Skeletal muscle cell (primary cell): ENCODE measurements at places on chromosomes 5 and 9.
A peak's percentile ranks its signal among the peaks of the same experiment; 100 is the strongest.

DNA sequence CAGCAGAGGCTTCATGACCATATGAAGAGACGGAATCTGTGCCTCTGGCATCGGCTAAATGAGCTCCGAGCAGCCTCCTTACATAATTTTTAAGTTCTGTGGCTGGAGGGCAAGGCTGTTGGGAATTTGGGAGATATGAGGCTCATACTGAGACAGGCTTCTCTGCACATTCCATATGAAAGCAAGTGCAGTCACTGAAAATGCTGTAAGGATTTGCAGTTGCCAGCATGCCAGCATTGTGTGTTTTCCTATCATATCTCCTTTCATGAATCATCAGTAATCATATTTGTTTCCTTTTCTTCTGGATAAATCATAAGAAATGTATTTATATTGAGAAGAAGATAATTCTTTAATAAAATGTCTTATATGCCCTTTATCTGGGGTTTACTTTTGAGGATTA, 775.4 kb downstream of the SEMA5A start:
- no peak for DNase-seq

- no peak for DNase-seq
Observed at GRCh38 chr5:172659570-172659908, 18.5 kb downstream of the NEURL1B start.

DNA sequence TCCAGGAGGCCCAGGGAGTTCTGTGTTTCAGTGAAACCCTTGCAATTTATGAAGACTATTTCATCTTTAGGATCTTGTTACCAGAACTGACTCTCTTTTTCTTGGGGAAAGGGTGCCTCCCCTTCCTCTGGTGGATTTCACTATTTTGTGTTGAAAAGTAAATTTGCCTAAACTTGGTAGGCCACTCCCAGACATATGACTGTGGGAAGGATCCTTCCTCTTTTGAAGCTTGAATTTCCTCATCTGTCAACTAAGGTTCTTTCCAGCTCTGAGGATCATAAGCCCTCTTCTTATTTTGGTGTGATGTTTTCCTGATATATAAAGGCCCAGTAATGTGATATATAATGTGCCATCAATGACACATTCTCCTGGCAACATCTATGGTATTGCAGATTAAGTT, 59.1 kb upstream of the ZFAND5 start:
- no peak for DNase-seq

- DNase-seq = no peak
Observed at GRCh38 chr9:127446713-127447415, 4.3 kb downstream of the RPL12 start.

DNA sequence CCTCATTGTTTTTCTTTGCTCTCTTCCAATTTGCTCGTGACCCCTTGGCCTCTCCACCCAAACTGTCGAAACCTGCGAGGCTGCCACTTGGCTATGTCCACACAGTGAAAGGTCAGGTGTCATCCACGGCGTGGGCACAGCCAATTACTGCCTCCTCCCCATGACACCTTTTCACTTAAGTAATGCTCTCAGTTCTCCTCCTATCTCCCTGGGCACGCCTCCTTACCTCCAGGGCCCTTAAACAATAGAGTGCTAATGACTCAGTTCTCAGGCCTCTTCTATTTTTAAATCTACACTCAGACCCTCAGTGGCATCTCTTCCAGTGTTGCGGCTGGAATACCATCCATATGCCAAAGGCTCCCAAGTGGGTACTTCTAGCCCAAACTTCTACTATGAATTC, 256.8 kb downstream of the ROR2 start:
- no peak for DNase-seq

GRCh38 chr5:171845040-171845630, 59.5 kb downstream of the SMIM23 start:
- DNase-seq = no peak

GRCh38 chr5:34480810-34481528, 175.2 kb upstream of the RAI14 start:
- no peak for DNase-seq

DNA sequence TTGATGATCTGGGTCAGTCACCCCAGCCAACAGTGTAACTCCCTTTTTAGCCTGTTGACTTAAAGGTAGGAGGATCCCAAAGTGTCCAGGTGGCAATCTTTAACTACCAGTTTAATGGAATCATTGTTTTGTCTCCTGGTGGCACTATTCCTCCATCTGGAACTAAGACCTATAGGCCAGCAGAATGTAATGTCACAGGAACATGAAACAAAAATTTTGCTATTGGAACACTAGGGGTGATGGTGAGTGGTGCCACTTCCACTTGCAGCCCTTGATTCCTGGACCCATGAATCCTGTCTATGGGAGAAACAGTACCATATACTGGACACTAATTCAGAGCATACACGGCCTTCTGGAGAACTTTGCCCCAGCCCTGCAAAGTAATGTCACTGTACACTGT, 219.5 kb upstream of the RASA1 start:
- DNase-seq = no peak

DNA sequence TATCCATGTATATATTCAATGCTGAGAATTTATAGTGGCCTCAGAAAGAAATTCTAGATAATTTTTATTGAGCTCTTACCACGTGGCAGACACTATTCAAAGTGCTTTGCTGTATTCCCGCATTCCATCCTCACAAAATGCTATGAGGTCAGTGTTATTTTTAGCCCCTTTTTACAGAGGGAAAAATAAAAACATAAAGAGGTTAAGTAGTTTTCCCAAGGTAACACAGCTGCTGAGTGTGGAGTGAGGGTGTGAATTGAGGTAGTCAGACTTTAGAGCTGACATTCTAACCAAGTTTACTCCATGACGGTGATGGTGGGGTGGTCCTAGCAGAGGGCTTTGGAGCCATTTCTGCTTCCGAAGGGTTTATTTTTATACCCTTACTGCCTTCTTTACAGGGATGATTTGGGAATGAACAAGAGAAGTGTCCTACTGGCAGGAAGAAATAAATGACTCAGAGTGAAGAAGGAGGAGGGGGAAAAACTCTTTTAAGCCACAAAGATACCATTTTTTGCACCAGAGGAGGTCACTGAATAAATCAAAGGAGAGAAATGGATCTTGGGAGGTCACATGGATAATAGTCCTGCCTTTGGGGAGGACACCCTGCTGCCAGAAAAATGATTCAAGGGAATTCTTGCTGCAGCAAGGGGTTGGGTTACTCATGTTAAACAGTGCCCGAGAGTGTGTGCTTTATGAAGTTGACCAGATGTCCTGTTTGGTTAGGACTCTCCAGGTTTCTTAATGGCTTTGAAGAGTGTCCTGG, 76.1 kb downstream of the HMHB1 start:
- DNase-seq = peak; percentile 65

GRCh38 chr5:157748760-157749461, 5.4 kb downstream of the LSM11 start:
- DNase-seq = peak; percentile 46

DNA sequence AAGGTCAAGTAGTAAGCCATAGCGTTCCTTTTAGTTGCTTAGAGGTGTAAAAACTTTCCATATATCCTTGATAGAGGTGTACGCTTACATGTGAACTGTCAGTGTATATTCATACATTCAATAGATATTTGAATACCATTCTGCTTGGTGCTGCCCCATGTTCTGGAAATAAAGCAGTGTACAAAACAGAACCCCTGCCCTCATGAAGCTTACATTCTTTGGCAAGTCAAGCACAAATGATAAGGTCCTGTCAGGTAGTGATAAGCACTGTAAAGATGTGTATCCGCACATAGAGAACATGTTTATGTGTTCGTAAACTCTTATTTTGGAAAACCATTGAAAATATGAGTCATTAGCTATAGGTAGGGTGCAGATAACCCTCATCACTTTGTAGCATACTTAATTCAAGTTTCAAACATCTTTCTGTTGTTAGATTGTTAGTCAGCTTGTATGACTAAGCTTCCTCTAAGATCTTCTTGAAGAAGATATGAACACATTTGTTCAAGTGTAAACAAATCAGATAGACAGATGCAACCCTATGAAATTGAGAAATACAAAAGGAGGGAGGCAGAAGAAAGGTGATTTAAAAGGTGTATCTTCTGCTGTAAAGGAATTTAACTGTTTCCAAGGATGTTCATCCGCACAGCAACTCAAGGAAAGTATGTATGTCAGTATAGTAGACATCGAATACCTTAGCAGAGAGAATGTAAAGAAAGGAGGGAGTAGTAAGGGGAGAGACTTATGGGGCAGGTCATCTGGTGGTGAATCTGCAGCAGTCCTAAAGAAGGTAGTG, 1.6 kb downstream of the GTF3C4 start:
- DNase-seq = no peak

DNA sequence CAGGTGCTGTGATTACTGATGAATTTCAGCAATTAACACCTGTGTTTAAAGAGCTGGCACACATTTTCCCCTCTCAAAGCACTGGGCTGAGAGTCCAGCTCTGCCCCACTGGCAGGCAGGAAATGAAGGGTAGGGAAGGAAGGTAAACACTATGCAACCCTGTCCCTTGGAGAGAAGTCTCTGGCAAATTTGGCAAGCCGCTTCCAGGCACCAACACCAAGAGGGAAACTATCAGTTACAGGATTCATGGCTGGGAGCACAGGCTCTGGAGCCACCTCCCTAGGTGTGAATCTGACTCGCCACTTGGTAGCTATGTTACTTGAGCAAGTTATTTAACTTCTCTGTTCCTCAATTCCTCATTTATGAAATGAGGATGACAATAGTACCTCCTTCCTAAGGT, 3.3 kb downstream of the ANKS6 start:
- no peak for DNase-seq

DNA sequence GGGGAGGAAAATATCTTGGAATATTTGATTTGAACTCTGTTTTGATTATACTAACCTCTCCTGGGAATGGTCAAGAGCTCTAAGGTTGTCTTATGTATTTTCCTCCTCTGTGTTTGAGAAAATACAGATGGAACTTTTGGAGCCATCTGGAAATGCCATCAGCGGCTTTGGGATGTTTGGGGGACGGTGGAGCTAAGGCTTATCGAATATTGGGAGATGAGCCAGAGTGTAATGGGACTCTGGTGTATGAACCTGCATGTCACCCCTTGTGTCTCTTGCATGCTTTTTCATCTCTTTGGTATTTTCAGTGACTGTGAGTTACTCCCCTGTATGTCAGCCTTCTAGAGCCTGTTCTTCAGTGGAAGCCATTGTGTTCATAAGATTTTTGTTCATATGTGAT, 180.0 kb upstream of the OTULINL start:
- DNase-seq = no peak

DNA sequence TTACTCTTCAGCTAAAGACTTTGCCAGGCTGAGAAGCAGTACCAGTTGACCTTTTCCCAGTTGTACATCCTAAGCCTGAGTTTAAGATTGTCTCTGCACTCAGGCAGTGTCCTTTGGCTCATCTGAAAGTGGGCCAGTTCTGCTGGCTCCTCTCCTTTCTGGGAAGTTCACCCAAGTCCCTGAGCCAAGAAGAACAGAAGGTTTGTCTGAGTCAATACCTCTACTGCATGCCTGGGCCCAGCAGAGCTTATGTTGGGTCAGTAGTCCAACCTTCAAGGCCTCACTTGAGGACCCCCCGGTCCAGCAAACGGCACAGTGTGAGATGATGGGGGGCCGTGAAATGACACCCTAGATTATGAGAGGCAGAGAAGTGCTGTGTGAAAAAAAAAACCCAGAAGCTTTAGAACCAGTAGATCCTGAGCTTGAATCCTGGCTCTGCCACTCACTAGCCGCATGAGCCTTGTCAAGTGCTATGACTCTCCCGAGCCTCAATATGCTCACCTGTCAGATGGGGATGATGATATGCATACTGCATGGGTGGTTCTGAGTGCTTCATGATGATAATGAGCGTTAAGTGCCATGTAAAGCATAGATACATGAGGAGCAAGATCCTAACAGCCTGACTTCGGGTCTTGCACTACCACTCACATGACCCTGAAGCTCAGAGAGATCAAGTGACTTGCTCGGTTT, 156.0 kb downstream of the MACROH2A1 start:
- DNase-seq = no peak

DNA sequence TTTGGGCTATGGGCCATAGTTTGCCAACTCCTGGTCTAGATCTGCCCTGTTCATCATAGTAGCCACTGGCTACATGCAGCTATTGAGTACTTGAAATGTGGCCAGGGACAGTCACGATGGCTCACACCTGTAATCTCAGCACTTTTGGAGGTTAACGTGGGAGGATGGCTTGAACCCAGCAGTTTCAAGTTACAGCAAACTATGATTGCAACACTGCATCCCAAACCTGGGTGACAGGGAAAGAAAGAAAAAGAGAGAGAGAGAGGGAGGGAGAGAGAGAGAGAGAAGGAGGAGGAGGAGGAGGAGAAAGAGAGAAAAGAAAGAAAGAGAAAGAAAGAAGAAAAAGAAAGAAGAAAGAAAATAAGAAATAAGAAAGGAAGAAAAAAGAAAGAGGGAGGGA, 5.1 kb upstream of the GMCL2 start:
- no peak for DNase-seq

- peak; percentile 3 for DNase-seq
Observed at GRCh38 chr9:81318571-81318970, 370.8 kb downstream of the TLE1 start.

DNA sequence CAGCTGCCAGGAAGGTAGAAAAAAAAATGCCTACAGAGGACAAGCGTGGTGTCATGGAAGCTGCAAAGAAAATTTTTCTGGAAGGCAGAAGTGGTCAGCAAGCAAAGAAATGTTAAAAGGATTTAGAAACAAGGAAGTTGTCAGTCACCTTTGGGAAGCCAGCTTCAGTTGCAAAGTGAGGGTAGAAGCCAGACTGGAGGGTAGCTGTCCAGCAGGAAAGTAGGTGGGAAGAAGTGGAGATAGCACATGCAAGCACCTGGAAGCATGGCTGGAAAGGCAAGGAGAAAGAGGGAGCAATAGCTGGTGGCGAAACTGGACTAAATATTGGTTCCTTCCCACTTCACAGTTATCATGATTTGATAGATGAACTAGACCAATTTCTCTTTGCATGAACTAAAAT, 54.3 kb downstream of the ADRB2 start:
- DNase-seq = no peak

- DNase-seq = no peak
Observed at GRCh38 chr5:68930139-68930538, 163.7 kb upstream of the SLC30A5 start.

DNA sequence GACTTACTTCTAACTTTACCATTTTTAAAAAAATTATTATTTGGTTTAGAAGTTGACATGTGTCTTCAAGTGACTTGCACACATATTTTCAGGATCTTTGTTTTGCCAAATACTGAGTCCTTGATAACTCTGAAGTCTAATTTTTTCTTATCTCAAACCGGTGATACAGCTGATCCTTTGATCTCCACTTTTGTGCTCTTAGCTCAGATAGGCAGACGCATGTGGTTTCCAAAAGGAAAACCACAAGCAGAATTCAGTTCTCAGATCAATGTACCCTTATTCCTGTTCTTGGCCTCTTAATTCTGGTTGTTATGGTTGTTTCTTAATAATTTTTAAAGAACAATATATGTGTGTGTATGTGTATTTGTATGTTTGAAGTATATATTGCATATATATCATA, 238.3 kb upstream of the EDIL3 start:
- DNase-seq = no peak
